Esophagus muscularis mucosa (tissue), 4 donors: ENCODE measurements at places on chromosomes 16 and 17. TPM values are rescaled to one million over a fixed set of nuclear protein-coding genes. Genes with fewer than 3 reads are reported as not detected.

Gene CPD
- total RNA-seq: 141 TPM

Gene HOXB8
- not detected for total RNA-seq

Gene TK2
- total RNA-seq: 26.3 TPM

DNA sequence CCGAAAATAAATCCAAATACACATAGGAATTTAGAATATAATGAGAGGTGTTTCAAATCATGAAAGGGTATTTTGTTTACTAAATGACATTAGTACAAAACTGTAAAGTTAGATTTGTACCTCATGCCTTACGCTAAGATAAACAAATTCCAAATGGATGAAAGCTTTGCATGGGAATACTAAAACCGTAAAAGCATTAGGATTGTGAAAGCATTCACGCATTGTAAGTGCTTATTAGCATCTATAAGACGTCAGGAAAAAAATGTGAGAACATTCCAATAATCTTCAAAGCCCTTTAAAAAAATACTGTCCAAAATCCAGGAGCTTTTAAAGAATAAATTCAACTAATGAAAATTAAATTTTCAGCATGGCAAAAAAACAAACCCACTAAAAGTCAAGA, 24.8 kb upstream of the ALOX15 start:
- no peaks in the 10 kb centered on the region for H3K27me3 ChIP-seq
- no peak overlapping the region for H3K4me3 ChIP-seq
- no peaks in the 10 kb centered on the region for H3K4me1 ChIP-seq
- DNase-seq: no peak
- no peak overlapping the region for H3K27ac ChIP-seq

- H3K4me3 ChIP-seq: no peak overlapping the region
- peaks cover 28% of the 10 kb centered on the region for H3K36me3 ChIP-seq
- no peak overlapping the region for H3K27ac ChIP-seq
These were observed 53.4 kb downstream of the RGS9 start for GRCh38 chr17:65190467-65191097.

DNA sequence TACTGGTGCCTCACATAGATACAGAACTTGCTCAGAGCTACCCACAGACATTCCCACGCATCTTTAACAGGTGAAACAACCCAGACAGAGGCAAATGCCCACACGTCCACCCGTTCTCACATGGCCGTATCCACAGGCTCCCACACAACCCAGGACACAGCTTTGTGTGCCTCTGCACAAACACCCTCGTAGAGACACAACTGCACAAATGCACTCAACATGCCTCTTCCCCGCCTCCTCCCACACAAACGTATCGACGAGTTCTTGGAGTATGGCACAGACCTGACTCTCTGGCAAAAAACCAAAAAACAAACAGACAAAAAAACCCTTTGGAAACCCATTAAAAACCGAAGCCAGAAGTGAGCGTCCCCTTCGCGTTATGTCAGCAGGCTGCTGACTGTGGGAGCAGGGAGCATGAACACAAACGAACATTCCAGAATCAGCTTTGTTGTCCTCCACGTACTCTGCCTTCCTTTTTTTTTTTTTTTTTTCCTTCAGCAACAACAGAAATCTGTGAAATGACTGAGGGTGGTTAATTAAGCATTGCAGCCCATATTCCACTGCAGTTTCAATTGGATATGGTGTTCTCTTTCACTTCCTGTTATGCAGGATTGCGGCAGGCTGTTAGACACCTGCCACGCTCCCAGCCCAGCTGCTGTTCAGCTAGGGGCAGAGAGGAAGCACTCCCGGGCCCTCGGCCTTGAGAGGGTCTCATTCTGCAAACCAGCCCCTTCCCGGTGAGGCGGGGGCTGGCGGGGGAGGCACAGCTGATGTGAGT, 313.7 kb downstream of the MAF start:
- no peak overlapping the region for H3K27ac ChIP-seq
- H3K4me3 ChIP-seq: peak overlapping the region; percentile 43
- H3K4me1 ChIP-seq: peaks cover 10% of the 10 kb centered on the region
- no peak for DNase-seq
- no peaks in the 10 kb centered on the region for H3K27me3 ChIP-seq

DNA sequence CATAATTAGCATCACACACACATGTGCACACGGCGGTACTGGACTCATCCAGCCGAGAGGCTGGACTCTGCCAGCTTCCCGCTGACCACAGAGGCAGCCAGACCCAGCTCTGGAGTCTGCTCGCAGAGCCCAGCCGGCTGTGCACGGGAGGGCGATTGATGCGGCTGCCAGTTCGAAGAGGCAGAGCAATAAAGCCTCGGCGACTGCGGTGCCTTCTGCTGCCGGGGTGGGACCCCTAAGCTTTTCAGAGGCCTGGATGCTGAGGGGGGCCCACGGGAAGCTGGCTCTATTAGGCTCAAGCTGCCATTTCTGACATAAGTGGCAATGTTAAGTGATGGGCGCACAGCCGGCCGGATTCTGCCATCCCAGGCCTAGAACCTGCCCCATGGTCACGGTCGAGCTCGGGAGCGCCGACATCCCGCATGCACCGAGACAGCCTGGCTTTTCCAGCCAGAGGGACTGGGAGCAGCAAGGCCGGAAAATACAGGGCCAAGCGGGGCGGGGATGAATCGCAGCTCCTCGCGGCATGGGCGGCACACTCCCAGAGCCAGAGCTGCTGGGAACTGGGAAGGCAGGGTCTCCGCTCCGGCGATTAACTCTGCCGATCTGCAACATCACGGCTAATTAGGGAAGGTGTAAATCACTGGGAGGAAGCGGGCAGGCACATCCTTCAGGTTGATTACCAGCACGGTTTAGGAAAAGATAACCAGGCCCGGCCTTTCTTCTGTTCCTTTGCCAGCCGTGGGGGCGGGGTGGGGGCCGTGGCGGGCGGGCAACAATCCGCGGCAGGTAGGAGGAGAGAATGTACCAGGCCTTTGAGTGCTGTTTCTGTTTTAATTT, 57.7 kb downstream of the TBC1D16 start:
- no peak for DNase-seq
- H3K27ac ChIP-seq: no peak overlapping the region
- H3K4me3 ChIP-seq: no peak overlapping the region
- no peaks in the 10 kb centered on the region for H3K36me3 ChIP-seq
- no peaks in the 10 kb centered on the region for H3K27me3 ChIP-seq
- H3K4me1 ChIP-seq: no peaks in the 10 kb centered on the region
